Peyer's patch (tissue), 4 donors: ENCODE measurements at places on chromosomes 3 and 15. TPM values are rescaled to one million over a fixed set of nuclear protein-coding genes. Genes with fewer than 3 reads are reported as not detected.

Gene PARP9
- 26.4 TPM for total RNA-seq

Gene C3orf20
- not detected for total RNA-seq

Gene PLSCR2
- not detected for total RNA-seq

DNA sequence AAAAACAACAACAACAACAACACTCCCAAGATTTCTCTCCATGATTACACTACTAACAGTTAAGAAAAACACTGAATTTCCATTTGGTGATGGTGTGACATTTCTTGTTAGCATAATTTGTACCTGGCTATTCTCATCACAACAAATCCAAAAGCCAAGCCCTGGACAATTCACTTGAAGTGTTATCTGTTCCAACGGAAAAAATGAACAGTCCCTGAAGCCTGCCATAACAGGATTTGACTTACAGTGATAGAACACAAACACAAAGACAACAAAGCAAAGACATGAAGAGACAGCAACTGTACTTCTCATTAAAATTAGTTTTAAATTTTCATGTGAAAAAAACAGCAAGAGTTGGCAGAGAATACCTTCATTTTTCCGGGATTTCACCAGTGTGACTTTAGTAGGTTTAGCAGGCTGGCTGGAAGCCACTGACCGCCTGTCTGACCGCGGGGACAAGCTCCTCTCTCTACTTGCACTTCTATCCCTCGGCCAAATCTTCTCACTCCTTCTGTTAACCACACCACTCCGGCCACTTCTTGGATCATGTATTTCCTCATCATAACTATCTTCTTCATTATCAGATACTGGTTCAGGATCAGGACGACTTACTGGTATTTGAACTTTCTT, 56.3 kb downstream of the TJP1 start:
- DNase-seq, result no peak
- no peaks in the 10 kb centered on the region for H3K27me3 ChIP-seq
- H3K4me3 ChIP-seq, result no peak overlapping the region
- no peaks in the 10 kb centered on the region for H3K36me3 ChIP-seq

GRCh38 chr15:45993508-45993907, 358.7 kb downstream of the SQOR start:
- no peak overlapping the region for H3K4me3 ChIP-seq
- no peaks in the 10 kb centered on the region for H3K4me1 ChIP-seq
- DNase-seq, result no peak
- no peaks in the 10 kb centered on the region for H3K36me3 ChIP-seq
- no peaks in the 10 kb centered on the region for H3K27me3 ChIP-seq

DNA sequence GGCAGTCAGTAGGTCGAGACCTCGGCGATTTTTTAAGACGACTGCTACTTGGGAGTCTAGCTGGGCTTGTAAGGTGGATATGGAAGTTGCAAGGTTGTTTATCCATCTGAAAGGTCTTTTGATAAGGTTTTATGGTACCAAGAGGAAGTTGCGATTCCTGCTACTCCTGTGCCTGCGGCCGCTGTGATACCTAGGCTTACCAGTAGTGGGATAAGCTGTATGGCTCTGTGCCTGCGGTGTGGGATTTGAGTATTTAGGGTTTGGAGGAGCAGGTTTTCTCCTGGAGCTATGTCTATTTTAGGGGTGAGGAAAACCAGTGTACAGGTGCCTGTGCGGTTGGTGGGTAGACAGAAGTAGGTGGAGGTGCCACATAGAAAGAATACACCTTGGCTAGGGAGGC, 1059.8 kb downstream of the SI start:
- no peak for DNase-seq
- no peak overlapping the region for H3K27ac ChIP-seq
- no peaks in the 10 kb centered on the region for H3K4me1 ChIP-seq
- H3K27me3 ChIP-seq, result no peaks in the 10 kb centered on the region
- H3K4me3 ChIP-seq, result no peak overlapping the region

DNA sequence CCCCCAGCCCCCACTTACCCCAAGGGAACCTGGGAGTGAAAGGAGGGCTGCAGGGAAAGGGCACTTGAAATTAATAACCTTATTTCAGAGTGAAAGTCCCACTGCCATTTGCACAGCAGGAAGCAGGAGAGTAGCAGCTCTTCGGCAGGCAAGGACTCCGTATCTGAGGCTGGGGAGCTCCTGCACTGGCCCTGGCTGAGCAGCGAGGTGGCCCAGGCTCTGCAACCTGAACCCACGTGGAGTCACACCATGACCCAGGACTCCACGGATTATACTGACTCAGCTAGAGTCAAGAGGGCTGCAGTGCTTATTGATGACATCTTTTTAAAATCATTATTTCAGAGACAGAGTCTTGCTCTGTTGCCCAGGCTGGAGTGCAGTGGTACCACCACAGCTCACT, 214.5 kb downstream of the XXYLT1 start:
- H3K36me3 ChIP-seq, result no peaks in the 10 kb centered on the region
- H3K27ac ChIP-seq, result no peak overlapping the region
- H3K27me3 ChIP-seq, result no peaks in the 10 kb centered on the region
- H3K4me1 ChIP-seq, result no peaks in the 10 kb centered on the region
- no peak overlapping the region for H3K4me3 ChIP-seq

GRCh38 chr15:60932051-60932915, 296.8 kb downstream of the RORA start:
- no peaks in the 10 kb centered on the region for H3K36me3 ChIP-seq
- no peaks in the 10 kb centered on the region for H3K27me3 ChIP-seq
- no peak overlapping the region for H3K27ac ChIP-seq
- DNase-seq, result no peak
- peaks cover 8% of the 10 kb centered on the region for H3K4me1 ChIP-seq

DNA sequence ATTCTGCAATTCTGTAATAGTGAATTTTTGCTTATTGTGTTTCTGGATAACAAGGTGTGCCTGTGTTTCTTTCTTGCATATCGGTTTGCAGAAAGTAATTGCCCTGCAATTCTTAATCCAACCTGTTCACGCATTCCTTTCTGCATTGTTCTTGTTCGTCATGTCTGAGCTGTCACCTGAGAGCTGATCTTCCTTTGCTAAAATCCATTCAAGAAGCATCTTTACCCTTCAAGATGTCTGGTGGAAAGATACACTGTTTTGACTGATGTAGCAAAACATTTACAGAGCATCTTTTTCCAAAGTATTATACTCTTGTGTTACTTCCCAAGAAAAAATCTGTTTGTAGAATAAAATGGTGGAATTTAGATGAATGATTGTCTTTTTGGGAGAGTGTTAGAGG, 159.0 kb upstream of the WNT5A start:
- no peak for DNase-seq
- no peak overlapping the region for H3K27ac ChIP-seq
- no peaks in the 10 kb centered on the region for H3K36me3 ChIP-seq
- H3K4me1 ChIP-seq, result no peaks in the 10 kb centered on the region

GRCh38 chr3:157082305-157082982, 77.5 kb downstream of the CCNL1 start:
- H3K27me3 ChIP-seq, result no peaks in the 10 kb centered on the region
- no peaks in the 10 kb centered on the region for H3K4me1 ChIP-seq
- peak; percentile 74 for DNase-seq
- no peak overlapping the region for H3K4me3 ChIP-seq
- no peaks in the 10 kb centered on the region for H3K36me3 ChIP-seq

DNA sequence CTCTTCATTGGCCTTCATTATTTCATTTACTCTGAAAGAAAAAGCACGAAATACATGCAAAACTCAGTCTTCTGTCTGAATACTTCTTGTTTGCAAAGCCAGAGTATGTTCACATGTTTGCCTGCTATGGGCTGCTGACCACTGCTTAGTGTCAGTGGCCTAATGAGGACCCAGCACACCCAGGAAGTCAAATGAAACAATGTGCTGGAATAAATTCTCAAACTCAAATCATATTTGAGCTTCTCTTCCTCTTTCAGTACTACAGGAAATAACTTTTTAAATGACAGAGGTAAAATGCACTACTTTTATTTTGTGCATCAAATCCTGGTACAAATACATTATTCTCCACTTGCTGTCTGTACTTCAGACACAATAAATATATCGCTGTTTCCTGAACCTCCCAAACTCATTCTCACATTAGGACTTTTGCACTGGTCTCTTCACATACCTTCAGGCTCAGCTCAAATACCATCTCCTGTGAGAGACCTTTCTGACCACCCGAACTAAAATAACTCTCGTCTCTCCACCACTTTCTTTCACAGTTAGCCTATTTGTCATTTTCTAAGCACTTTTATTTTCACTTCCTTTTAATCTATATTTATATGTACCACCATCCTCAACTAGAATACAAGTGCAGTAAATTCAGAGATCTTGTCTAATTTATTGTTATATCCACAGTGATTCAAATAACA, 176.8 kb downstream of the TUSC7 start:
- H3K36me3 ChIP-seq, result no peaks in the 10 kb centered on the region
- H3K4me3 ChIP-seq, result no peak overlapping the region
- DNase-seq, result no peak
- no peaks in the 10 kb centered on the region for H3K4me1 ChIP-seq

DNA sequence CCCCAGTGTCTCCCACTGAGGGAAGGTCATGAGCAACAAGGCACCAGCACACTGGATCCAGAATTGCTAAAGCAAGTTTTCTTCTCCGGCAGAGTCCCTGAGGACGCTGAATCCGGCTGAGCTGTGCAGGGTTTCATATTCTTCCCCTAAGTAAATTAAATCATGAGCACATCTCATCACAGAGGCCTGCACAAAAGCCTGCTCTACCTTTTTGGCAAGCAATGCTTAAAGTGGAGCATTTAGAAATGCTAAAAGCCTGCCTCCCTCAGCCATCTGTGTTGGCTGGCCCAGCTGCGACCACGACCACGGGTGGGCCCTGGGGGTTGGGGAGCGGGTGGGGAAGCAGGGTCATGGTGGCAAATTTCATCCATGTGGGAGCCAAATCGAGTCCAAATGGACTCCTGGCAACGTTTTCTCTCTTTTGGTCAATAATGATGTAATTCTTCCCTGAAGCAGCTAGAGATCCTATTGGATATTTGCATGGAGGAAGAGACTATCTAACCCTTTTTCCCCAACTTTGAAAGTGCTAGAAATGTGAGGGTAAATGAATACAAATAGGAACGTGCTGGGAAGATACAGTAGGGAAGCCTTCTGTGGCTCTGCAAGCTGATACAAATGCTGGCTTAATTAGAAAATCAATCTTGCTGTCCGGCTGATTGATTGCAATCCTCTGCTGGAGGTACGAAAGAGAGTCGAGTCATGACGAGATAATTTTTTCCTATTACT, 532.8 kb upstream of the TBL1XR1 start:
- no peak overlapping the region for H3K4me3 ChIP-seq
- peaks cover 2% of the 10 kb centered on the region for H3K4me1 ChIP-seq
- no peak overlapping the region for H3K27ac ChIP-seq
- DNase-seq, result no peak

- H3K27ac ChIP-seq, result no peak overlapping the region
- H3K36me3 ChIP-seq, result no peaks in the 10 kb centered on the region
- no peaks in the 10 kb centered on the region for H3K4me1 ChIP-seq
These were observed 90.6 kb downstream of the CD200R1L start for GRCh38 chr3:112755845-112756613.

GRCh38 chr3:170220871-170221270, 1.4 kb upstream of the PRKCI start:
- no peak overlapping the region for H3K27ac ChIP-seq
- H3K36me3 ChIP-seq, result no peaks in the 10 kb centered on the region
- DNase-seq, result no peak
- no peaks in the 10 kb centered on the region for H3K27me3 ChIP-seq
- no peaks in the 10 kb centered on the region for H3K4me1 ChIP-seq

DNA sequence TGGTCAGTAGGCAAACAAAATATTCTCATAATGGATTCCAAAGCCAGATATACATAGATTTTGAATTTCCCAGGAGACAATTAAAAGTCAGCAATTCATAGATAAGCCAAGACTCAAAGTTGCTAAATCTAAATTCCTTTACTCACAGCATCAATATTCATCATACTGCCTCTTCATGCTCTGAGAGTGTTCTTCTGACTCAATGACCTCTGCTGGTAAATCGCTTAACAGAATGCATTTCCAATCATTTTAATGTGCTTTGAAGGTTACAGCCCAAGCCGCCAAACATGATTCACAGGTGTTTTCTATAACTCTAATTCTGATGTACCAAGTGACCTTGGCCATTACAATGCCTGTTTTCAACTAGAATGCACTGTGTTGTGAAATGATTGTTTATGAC, 24.2 kb upstream of the SLC4A7 start:
- H3K4me3 ChIP-seq, result no peak overlapping the region
- H3K27ac ChIP-seq, result no peak overlapping the region
- H3K4me1 ChIP-seq, result no peaks in the 10 kb centered on the region
- no peak for DNase-seq

DNA sequence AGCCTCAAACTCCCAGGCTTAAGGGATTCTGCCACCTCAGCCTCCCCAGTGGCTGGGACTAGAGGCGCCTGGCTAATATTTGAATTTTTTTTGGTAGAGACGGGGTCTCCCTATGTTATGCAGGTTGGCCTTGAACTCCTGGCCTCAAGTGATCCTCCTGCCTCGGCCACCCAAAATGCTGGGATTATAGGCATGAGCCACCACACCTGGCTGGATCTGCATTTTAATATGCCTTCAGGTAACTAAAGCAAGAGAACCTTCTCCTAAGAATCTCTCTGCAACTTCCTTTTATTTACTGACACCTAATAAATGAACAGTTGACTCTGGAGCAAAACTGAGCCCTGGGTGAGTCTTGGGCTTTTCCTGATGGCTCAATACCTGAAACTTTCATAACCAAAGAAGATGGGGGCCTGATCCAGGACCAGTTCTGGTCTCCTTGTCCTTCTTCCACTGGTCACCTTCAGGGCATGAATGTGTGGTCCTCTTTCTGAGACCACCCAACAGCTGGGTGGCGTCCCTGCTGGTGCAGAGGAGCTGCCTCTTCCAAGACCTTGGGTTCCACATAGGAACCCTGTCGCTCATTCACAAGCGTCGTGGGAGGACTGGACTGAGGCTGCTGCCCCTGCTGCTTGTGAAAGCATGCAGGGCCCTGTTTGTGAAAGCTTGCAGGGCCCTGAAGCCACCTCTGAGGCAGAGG, 28.2 kb downstream of the CCR9 start:
- no peaks in the 10 kb centered on the region for H3K4me1 ChIP-seq
- no peaks in the 10 kb centered on the region for H3K36me3 ChIP-seq
- peak overlapping the region; percentile 23 for H3K4me3 ChIP-seq

DNA sequence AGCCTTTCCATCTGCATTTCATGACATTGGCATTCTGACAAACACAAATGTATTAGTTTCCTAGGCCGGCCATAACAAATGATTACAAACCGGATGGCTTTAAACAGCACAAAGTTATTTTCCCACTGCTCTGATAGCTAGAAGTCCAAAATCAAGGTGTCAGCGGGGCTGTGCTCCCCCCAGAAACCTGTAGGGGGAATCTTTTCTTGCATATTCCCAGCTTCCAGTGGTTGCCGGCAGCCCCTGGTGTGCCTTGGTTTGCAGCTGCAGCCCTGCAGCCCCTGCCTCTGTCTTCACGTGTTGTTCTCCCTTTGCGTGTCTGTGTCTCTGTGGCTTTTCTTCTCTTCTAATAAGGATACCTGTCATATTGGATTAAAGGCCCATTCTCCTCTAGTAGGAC, 79.0 kb upstream of the CDV3 start:
- no peak overlapping the region for H3K4me3 ChIP-seq
- H3K27ac ChIP-seq, result no peak overlapping the region
- no peaks in the 10 kb centered on the region for H3K27me3 ChIP-seq
- H3K4me1 ChIP-seq, result peaks cover 14% of the 10 kb centered on the region

GRCh38 chr15:43775411-43775965, 1.3 kb downstream of the ELL3 start:
- H3K27me3 ChIP-seq, result no peaks in the 10 kb centered on the region
- H3K4me3 ChIP-seq, result peak overlapping the region; percentile 58
- no peak for DNase-seq
- H3K27ac ChIP-seq, result peak overlapping the region; percentile 85
- H3K4me1 ChIP-seq, result peaks cover 21% of the 10 kb centered on the region

- no peaks in the 10 kb centered on the region for H3K4me1 ChIP-seq
- no peak overlapping the region for H3K27ac ChIP-seq
- no peaks in the 10 kb centered on the region for H3K27me3 ChIP-seq
- H3K4me3 ChIP-seq, result no peak overlapping the region
These were observed 142.7 kb downstream of the GADL1 start for GRCh38 chr3:30751610-30752299.
